ENCODE measurements at places on chromosomes 1 and 21. TPM values are rescaled to one million over a fixed set of nuclear protein-coding genes. Genes with fewer than 3 reads are reported as not detected.
A peak's percentile ranks its signal among the peaks of the same experiment; 100 is the strongest.

- no peak for DNase-seq
These were observed 172.8 kb downstream of the FAF1 start for GRCh38 chr1:50787266-50787665.

GRCh38 chr1:118290571-118290970 lies 105.5 kb upstream of the SPAG17 start:
- DNase-seq, result no peak

DNA sequence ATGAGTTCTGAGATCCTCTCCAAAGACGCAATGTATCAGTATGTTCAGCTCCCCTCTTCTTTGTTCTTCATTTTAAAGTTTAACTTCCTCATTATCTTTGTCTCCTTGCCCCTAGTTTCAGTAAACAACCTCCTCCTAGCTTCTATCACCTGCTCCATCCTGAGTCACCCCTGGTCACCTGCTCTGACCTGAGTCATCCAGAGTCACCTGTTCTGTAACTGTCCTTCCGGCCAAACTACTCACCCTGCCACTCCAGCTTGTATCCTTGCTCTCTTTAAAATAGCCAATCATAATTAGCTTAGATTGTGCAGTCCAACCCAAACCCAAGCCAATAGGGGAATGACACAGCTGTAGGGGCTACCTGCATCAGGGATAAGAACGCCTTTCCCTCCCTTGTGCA lies 332.0 kb downstream of the OLFM3 start:
- DNase-seq, result no peak

GRCh38 chr1:38083541-38083940 lies 36.9 kb upstream of the POU3F1 start:
- DNase-seq, result no peak

DNA sequence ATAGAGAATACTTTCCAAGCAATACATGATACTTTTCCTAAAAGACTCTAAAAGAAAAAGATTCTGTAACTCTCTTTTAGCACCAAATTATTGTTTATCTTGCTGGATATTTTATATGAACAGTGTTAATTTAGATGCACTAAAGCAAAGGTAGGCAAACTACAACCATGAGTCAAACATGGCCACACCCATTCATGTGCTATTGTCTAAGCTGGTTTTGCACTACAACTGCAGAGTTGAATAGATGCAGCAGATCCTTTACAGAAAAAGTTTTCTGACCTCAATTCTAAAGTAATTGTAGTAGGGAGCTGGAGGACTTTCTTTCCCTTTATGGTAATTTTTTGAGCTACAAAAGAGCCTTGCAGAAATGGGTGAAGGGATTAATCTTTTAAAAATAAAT lies 19.4 kb downstream of the BLZF1 start:
- no peak for DNase-seq

DNA sequence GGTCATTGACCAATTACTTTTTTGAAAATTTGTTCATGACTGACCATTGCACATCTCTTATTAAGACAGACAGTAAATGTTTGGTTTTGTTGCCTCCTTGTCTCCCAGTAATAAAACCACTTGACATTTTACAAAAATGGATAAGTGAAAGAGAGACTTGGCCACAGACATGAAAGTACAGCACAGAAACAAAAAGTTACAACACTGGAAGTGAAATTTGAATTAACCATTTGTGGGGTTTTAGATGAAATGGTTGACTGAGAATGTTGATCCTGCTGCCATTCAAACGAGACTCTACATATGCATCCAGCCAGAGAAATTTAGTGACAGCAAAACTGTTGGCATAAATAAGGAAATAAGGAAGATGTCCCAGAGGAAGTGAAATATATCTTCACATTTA lies 79.3 kb upstream of the B3GALT2 start:
- DNase-seq, result no peak

ERG gene
- total RNA-seq, result under 0.01 TPM

RNU1-2 gene
- 3,997 TPM for total RNA-seq

GRCh38 chr1:229578168-229579058 lies 19.9 kb upstream of the ABCB10 start:
- no peak for DNase-seq

GRCh38 chr1:206715552-206716158 lies 30.9 kb downstream of the MAPKAPK2 start:
- no peak for DNase-seq

- peak; percentile 57 for DNase-seq
These were observed 186.8 kb downstream of the SMYD3 start for GRCh38 chr1:246320286-246320685.

PLPPR5 gene
- total RNA-seq, result not detected

DNA sequence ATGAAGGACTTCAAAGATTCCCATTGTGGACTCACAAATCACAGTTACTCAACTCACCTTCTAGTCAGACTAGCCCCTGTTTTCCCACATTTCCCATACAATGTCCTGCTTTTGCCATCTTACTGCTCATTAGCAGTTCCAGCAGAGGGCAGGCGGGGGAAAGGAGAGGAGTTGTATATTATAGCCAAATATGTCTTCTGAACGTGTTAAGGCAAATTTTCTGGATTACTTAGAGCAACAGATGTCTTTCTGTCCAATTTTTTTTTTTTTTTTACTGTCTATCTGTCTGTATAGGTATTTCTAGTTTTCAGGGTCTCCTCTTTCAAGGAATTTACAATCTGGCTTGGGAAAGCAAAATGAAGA lies 29.9 kb upstream of the DDAH1 start:
- DNase-seq, result peak; percentile 44

GRCh38 chr1:18866314-18866713 lies 6.9 kb upstream of the TAS1R2 start:
- no peak for DNase-seq

- peak; percentile 83 for DNase-seq
These were observed 53.6 kb downstream of the PEX14 start for GRCh38 chr1:10528066-10529014.

- no peak for DNase-seq
These were observed 45.4 kb upstream of the IPO9 start for GRCh38 chr1:201783572-201783971.

All from fibroblast of lung (primary cell).